Stimulated activated CD4-positive, alpha-beta T cell treated with anti-CD3 and anti-CD28 coated beads, TNF-alpha, amount 100 ng/mL, for 4 hours (primary cell): ENCODE measurements at places on chromosomes 6 and 20.

GRCh38 chr6:45781890-45782289 is 233.8 kb downstream of the CLIC5 start:
- DNase-seq = no peak

DNA sequence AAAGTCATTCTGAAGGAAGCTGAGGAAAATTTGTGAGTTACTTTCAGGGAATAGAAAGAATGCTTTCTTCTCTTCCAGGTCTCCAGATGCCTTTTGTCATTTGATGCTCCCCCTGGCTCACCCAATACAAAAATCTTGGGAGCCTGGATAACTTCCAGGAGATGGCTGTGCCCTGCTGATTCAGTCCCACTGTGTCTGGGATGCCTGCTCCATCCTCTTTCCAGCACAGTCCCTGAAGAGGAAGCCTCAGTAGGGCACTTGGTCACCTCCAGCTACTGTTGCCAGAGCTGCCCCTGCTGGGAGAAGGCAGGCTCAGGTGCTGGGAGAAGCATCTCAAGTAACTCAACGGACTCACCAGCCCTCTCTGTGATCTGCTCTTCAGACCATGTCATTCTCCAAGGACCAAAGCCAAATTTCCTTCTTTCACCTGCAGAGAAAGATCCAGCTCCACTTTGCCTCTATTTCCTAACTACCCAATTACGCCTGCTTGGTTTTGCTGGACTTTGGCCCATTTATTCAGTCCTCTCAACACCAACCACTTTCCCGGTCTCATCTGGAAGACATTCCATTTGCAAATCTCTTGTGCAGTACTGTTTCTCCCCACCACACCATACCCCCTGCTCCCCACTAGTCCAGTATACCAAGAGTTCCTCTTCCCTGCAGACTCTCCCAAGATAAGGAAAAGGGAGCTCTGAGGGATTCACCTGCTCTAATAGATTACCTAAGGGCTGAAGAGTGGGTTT is 53.3 kb downstream of the SLC23A2 start:
- DNase-seq = no peak

DNA sequence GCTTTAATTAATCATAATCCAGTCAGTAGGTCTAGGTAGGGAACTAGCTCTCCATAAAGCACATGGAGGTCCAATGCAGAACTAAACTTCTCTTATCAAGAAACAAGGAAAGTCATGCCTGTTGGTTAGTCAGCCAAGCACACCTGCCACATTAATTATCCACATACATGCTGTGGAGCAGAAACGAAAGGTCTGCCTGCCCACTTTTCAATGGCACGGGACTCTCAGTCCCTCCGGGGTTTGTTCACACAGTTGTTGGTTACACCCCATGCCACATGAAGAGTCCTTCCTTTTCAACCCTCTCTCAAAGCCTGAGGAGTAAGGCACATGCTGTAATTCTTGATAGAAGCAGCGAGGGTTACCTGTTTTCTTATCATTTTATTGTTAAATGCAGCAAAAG is 1096.4 kb upstream of the MAP3K7 start:
- DNase-seq = no peak

DNA sequence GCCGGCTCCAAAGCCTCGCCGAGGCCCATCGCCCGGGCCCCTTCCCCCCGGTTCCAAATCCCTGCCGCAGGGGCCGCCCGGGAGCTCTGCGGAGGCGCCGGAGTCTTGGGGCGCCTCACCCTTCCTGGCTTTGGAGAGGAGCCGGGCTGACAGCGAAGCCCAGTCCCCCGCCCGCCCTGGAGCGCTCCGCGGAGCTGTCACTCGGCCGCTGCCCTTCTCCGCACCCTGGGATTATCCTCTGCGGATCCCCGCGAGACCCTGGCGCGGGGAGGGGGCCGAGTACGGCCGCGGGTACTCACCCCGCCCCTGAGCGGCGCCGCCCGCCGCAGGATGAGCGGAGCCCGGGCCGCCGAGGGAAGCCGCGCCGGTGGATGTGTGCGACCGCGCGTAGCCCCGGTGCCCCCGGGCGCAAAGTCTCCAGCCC is 343 bp downstream of the SNAP91 start:
- no peak for DNase-seq

DNA sequence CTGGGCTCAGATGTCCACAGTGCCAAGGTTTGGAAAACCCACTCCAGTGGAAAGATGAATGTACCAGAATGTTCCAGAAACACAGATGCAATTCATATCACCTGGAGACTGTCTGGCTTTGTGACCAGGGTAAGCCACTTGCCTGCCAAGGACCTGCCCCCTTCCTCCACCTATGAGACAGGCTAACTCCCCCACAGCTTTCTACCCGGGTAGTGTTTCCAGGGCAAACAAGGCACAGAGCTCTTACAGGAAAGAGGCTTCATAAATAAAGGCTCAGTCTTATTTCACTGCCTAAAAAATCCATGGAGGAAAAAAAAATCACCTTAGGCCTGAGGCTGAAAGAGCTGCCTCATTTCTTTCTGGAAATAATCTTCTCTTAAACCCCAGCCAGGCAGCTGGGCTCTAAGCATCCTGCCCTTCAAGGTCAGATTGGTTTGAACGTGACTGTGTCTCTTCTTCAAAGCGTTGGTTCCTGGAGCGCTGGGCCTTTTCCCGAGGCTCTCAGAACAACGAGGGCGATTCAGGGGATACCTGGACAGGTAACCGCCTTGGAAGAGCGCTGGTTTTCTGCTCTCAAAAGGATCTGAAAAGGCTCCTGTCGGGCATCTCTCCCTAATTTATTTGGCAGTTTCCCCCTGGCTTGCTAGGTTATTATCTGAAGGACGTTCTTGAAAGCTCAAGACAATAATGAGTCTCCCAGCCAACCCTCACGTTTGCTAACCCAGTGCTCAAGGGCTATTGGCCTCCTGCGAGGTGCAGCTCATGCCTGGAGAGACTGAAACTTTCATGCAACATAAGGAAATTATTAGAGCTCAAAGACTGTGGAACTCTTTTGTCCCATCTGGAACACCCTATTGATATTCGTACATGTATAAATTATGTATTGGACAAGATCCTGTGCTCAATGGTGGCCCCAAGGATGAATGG is 199.2 kb upstream of the PMEPA1 start:
- no peak for DNase-seq

- DNase-seq = no peak
These were observed 139.6 kb upstream of the RNF24 start for GRCh38 chr20:4154958-4155411.

DNA sequence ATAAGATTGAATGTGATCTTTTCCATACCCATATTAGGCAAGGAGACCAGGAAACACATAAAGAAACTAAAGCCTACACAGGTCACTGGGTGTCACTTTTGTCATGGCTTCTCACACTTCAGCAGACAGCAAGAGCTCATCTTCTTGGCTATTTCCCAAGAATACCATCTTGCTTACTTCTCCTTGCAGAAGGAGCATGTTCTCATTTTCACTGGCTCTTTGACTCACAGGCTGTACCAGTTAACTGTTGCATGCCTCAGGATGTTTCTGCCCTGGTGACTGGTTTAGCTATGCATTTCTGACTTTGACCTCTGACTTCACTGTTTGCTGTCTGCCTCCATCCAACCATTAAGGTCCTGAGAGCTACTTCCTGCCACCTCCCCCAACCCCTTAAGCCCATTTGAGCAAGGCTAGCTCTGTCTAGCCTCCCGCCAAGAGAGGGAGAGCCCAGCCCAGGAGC is 40.3 kb upstream of the OGFRL1 start:
- no peak for DNase-seq

- no peak for DNase-seq
These were observed 29.1 kb downstream of the MYH7B start for GRCh38 chr20:34984756-34985261.
